ENCODE measurements at places on chromosomes 1 and 21.

GRCh38 chr1:170586321-170587252, 54.6 kb downstream of the GORAB start:
- no peak for DNase-seq

DNA sequence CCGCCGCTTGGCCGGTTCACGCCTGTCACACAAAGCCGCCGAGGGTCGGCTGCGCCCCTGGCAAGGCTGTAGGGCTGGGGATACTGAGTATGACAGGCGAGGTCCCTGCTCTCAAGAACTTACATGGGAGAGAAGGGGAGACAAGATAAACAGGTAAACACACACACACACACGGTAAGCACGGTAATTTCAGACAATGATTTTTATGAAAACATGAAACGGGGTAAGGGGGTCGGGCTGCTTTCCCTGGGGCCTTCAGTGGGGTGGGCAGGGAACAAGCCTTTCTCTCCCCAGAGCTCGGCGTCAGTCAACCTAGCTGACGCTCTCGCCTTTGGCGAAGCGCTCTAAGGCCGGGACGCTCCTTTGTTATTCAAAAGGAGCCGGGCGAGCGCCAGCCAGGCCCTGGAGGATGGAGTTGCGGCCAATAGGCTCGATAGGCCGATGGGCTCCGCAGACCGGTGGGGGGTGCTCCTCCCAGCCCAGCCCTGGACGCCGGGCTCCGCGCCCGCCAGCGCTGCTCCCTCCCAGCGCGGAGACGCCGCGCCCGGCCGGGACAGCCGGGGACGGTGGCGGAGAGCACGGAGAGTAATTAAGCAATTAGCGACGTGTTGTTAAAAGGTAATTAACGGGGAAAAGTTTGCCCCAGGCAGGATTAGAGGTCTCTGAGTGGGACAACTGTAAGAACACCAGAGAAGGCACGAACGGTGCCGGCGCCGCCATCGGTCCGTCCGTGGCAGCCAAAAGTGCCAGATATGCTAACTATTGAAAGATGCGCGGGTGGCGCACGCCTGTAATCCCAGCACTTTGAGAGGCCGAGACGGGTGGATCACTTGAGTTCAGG, 950 bp upstream of the INKA2 start:
- no peak for DNase-seq

DNA sequence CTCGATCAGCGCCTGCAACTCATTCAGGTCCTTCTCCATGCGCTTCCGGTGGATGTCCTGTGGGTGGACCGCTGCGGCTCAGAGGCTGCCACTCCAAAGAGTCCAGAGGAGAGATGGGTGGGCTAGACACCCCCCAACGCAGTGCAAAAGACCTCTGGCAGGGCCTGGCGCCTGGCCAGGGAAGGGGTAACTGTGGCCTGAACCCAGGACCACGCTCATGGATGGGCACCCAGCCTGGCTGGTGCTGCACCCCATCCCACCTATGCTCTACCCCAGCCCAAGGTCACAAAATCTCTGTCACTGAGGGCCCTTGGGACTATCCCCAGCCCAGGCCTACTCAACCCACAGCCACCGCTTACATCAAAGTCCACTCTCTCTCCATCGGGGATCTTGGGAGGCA, 12.2 kb downstream of the TNNT2 start:
- no peak for DNase-seq

DNA sequence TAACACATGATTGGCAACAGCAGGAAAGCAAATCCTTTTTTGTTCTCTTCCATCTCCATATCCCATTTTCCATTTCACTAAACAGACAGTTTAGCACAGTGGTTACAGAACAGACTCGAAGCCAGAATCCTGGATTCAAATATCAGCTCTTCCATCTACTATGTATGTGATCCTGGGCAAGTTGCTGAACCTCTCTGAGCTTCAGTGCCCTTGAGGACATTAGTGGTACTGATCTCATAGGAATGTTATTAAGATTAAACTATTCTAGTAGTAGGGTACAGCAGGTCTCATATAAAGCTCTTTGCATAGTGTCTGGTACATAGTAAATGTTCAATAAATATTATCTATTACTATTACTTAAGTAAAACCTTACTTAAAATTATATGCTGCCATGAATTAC, 13.8 kb upstream of the HHIPL2 start:
- DNase-seq = no peak

GRCh38 chr1:8665833-8666232, 151.6 kb downstream of the RERE start:
- no peak for DNase-seq

Measured in NCI-H187 treated with DMSO at 0.1 percent for 48 hours (cell line).